ENCODE measurements at places on chromosomes 13 and 19.

- DNase-seq: no peak
These were observed 1608.2 kb downstream of the SLITRK5 start for GRCh38 chr13:89279374-89279773.

DNA sequence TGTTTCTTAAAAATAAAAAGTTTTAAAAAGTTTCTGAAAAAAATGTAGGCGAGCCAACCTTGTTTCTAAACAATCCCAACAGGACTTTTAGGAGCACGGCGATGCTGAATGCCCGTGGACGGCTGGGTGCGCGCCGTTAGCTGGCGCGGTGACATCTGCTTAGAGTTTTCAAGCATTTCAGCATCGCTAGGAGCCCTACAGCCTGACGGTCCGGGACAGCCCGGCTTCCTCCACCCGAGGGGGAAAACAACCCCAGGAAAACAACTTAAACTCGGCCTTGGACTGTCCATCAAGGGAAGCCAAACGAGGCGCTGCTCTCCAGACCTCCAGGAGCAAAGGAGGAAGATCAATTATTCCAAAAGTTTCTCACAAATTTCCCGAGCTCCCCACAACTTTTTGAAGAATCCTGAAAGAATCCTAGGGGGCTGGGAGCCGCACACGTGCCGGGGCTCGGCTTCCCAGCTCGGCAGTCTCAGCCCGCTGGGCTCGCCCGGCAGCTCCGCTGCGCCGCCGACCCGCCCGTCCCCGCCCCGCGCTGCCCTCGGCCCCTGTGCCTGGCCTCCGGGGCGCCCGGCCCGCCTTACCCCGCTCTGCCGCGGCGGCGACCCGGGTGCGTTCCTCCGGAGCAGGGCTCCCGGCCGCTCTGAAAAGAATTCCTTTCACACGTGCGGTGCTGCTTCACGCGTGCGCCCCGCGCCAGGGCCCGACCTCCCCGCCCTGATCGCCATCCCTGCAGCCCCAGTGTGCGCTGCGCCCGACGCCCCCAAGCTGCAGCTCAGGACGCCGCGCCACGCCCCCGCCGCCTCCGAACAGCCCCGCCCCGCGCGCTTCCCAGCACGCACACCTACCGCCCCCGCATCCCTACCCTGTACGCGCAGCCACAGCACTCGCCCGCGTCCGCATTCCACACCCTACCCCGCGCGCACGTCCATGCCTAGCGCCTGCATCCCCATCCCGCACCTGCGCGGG, at the start of gene GJA3:
Gene GJA3, minus strand, starts transcription at position 747 of the 969 bp plus-strand sequence. CDS start 17,764 bp downstream, outside the sequence.
- DNase-seq: peak; percentile 43

- no peak for DNase-seq
These were observed 473.3 kb downstream of the ITGBL1 start for GRCh38 chr13:101925731-101926130.

- DNase-seq: no peak
These were observed 498.1 kb downstream of the KLF5 start for GRCh38 chr13:73556902-73557301.

DNA sequence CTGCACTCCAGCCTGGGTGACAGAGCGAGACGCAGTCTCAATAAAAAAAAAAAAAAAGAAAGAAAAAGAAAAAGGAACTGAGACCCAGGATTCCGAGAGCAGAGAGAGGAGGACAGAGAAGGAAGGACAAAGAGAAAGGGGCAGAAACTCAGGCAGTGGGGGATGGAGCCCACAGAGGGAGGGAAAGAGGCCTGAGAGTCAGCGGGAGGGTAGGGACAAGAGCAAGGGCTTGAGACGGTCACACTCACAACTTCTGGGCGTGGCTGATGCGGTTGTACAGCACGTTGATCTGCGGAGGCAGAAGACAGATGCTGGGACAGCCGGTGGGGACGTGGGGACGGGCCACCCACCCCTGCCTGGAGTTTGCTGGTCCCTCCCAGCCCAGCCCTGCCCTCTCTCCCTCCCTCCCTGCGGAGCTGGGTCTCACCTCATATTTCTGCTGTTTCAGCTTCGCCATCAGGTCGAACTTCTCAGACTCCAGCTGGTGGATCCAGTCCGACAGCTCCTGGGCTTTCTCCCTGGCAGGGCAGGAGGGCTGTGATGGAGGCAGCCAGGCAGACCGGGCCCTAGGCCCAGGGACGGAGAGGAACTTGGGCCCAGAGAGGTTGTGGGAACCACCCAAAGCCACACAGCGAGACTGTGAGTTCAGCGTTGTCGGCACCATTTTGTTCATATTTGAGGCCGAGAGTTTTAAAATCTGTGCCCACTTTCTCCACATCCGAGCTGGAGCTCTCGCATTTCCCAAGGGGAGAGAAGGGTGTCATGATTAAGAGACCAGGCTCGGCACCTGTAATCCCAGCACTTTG, 15.2 kb downstream of the TNNT1 start:
- peak; percentile 78 for DNase-seq

- DNase-seq: no peak
These were observed 39.7 kb downstream of the GJA3 start for GRCh38 chr13:20121159-20121525.

DNA sequence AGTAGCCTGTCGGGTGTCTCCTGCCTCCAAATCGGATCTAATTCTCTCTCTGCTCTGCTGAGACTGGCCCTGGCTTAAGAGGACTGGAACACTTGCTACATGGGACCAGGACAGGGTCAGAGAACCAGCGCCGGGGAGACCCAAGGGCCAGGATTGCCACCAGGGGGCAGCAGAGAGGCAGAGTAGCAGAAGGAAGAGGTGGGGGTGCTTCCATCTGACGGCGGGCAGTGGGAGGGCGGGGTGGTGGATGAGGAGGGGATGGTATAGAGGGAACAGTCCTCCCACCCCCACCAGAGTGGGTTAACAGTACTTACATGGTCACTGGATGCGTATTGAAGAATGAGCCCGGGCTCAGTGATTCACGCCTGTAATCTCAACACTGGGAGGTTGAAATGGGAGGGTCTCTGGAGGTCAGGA, 11.9 kb downstream of the SELENOW start:
- DNase-seq: peak; percentile 96

DNA sequence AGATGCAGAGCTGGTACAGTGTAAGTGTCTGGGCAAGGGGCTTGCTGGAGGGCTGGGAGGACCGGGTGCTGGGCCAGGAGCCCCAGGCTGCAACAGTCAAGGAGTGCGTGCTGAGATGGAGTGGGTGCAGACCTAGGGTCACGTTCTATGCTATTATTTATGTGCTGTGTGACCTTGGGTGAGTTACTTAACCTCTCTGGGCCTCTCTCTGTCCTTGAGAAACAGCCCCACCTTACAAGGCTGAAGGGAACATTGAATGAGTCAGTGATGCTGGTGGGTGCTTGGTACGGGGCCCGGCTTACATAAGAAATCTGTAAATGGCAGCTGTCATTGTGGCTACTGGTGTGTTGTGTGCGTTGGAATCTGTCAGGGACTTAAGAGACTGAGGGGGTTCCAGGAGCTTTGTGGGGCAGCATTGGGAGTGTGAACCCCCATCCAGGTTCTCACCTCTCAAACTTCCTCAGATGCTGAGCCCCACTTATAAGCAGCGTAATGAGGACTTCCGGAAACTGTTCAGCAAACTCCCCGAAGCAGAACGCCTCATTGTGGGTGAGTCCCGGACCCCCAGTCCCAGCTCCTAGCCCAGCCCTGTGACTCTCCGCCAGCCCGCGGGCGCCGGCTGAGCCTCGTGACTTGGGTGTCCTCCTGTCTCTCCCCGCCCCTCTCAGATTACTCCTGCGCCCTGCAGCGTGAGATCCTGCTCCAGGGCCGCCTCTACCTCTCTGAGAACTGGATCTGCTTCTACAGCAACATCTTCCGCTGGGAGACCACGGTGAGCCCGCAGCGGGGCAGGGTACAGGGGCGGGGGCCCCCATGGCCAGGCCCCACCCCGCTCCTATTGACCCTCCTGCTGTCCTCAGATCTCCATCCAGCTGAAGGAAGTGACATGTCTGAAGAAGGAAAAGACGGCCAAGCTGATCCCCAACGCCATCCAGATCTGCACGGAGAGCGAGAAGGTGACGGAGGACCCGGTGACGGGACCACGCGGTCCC, 9.6 kb downstream of the GRAMD1A start:
- DNase-seq: no peak

DNA sequence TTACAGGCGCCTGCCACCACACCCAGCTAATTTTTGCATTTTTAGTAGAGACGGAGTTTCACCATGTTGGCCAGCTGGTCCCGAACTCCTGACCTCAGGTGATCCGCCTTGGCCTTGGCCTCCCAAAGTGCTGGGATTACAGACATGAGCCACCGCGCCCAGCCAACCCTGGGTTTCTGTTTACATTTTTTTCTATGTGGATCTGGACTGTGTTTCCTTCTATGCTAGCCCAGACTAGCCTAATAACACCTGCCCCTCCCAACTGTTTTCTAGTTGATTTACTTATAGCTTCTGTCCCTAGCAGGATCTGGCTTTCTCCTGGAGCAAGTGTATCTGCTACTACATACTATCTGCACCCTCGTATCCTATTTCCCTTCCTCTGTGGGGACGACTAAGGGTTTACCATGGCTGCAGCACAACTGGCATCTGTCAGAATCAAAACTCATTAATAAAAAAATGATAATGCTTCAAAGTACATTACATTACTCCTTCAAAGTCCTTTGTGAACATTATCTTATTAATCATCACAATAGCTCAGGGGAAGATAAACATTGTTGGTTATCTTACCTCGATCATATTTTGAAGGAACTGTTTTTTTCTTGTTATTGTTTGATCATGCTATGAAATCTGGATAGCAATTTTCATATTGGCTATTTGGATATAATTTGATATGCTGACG, 228.3 kb downstream of the KLF5 start:
- no peak for DNase-seq

GRCh38 chr13:73832128-73832588, 302.0 kb downstream of the KLF12 start:
- no peak for DNase-seq

DNA sequence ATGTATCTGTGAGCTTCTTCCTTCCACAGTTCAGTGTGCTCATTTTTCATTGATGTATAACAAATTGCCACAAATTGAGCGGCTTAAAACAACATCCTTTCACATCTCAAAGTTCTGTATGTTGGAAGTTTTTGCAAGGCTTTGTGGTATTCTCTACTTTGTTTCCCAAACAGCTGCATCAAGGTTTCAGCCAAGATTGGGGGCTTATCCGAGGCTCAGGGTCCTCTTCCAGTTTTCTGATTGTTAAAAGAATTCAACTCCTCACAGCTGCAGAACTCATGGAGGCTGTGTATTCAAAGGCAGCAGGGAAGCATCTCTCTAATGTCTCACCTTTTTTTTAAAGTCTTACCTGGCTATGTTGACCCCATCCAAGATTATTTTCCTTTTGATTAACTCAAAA, 1369.8 kb downstream of the PCDH9 start:
- no peak for DNase-seq

Measured in glutamatergic neuron (in vitro differentiated cells).